Ovary (tissue), 10 donors: ENCODE measurements at places on chromosomes 16 and 17. TPM values are rescaled to one million over a fixed set of nuclear protein-coding genes. Genes with fewer than 3 reads are reported as not detected.

DNA sequence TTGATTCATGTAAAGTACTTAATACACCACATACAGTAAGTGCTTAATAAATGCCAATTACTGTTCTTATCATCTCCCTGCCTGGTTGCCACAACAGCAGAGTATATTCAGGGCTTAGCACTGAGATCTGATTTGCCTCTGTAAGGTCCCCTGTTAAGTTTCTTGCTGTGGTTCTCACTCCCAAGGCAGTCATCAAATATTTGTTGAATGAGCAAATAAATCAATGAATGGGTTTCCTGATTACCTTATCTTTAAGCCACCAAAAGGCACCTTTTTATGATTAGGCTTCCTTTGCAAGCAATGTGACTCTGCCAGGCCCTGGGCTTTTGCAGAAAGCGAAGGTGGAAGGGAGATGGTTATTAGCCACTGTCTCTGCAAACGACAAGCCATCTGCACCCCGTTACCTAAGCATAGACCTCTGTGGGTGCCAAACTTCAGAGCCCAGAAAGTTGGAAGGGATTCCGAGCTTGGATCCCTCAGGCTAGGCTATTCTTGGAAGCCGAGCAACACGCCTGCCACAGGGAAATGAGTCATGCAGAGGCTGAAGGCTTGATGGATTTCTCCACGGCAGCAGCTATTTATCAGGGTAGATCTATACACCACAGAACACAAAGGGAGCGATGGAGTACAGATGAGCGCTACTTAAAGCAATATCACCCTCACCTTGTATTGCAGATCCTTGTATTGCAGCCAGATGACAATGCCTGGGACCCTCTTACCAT, 102.0 kb downstream of the GRIN2A start:
- DNase-seq, result no peak

DNA sequence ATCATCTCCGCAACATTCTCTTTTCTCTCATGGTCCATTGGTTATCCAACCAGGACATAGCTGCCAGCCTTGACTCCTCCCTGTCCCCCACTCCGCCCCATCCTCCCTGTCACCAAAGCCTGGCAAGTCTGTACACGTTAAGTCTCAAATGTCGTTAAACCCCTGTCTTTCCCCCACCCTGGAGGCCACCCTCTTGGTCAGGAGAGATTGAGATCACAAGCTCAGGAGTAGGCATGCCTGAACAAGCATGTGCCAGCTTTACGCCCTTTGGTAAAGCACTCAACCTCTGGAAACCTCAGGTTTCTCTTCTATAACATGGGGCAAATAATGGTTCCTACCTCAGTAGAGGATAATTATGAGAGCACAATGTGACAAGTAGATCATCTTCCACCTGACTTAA, 38.1 kb upstream of the CCL1 start:
- no peak for DNase-seq

- no peak for DNase-seq
Measured at GRCh38 chr17:35539659-35540026, 2.2 kb upstream of the SLFN12L start.

DNA sequence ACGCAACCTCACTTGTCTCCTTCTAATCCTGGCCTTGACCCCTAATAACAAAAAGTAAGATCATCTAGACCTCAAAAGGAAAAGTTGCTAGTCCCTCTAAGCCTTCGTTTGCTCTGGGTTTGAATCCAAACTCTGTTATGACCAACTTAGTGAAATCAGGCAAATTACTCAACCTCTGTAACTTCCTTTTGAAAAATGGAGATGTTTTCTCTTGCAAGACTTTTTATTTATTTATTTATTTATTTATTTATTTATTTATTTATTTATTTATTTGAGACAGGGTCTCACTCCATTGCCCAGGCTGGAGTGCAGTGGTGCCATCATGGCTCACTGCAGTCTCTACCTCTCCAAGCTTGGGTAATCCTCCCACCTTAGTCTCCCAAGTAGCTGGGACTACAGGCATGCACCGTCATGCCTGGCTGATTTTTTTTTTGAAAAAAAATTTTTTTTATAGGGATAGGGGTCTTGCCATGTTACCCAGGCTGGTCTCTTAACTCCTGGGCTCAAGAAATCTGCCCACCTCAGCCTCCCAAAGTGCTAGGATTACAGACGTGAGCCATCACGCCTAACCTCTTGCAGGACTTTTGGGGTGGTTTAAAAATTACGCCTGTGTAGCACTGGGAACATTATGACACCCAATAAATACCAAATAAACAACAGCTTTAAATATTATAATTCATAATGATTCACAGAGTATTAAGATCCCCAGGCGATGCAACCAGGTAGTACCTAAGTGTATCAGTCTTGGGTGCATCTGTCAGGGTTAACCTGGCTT, 63.4 kb downstream of the PITPNC1 start:
- DNase-seq, result no peak

DNA sequence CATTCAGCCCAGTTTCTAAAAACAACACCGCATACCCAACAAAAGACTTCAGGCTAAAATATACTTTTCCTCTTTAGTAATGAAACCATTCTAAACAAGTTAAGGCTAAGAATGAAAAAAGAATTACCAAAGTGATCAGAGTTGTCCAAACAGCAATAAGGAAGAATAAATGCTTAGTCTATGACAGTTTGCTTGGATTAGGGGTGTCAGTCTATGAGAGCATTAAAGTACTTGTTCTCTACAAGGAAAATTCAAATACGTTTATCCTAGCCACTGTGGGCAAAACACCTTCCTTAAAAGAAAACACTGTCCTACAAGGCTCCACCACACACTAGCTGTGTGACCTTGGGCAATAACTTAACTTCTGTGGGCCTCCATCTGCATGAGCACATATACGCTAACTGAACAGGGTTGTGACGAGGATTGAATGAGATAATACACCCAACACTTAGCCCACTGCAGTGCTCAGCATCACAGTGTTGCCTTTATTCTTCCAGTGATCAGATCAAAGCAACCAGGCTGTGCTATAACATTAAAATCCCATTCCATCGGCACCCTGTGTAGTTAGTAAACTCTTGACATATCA, 53.6 kb downstream of the TEX2 start:
- DNase-seq, result no peak

DNA sequence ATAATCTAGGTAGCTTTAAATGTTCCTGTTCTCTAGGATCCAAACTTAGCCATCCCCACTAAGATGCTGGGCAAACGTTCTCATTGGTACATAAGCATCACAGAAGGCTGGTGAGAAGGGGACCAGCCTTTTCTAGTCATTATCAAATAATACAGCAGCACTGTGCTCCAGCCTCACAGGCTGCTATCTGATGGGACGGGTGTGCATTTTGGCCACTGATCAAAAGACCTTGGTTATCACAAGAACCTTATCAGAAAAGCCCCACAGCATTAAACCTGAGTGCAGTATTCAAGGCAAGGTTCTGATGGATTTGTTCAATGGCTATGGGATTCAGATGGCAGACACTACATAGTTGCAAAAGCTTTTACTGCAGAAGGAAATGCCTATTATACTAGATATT, 19.1 kb upstream of the KPNB1 start:
- no peak for DNase-seq

GRCh38 chr17:40886090-40886489, 1.0 kb upstream of the KRT20 start:
- DNase-seq, result no peak

- DNase-seq, result no peak
Measured at GRCh38 chr17:72053449-72053848, 67.4 kb upstream of the SOX9 start.

DNA sequence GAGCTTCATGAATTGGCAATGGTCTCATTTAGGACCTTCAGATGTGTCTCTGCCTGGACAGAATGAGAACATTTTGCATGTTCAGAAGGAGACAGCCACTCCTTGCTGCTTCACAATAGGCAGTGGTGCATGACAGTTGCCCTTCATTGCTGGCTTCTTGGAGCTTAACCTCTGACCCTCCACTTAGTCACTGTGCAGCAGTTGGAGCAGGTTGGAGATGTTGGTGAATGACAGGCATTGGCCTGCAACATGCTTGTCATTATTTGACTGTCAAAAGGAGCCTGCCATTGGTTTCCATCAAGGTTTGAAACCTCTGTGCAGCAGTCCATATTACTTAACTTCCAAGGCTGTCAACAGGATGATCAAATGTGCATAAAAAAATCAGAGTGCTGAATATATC, 22.7 kb downstream of the FTO start:
- no peak for DNase-seq

GRCh38 chr17:40461732-40462342, 18.6 kb downstream of the IGFBP4 start:
- DNase-seq, result peak; percentile 69

DNA sequence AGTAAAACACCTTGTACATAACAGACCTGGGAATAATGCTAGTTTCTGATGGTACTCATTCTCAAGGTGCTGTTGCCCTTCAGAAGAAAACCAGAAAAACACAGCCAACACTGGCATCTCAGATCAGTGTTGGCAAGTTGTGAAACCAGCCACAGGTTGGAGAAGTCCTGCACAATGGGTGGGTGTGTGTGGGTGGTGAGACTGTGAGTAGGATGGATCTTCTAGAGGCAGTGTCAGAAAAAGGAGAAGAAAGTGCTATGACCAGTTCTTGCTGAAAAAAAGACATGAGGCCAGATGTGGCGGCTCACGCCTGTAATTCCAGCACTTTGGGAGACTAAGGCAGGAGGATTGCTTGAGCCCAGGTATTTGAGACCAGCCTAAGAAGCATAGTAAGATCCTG, 35.2 kb upstream of the SMIM36 start:
- no peak for DNase-seq

GRCh38 chr17:57782062-57782490, 37.0 kb upstream of the CCDC182 start:
- no peak for DNase-seq

- DNase-seq, result no peak
Measured at GRCh38 chr17:54867634-54868033, 33.0 kb upstream of the TOM1L1 start.

- DNase-seq, result no peak
Measured at GRCh38 chr16:79997257-79997656, 396.7 kb upstream of the MAF start.

GRCh38 chr16:84585467-84585866, 32.4 kb downstream of the COTL1 start:
- DNase-seq, result no peak

- DNase-seq, result peak; percentile 90
Measured at GRCh38 chr17:18246880-18247612, 11.5 kb downstream of the FLII start.

- DNase-seq, result no peak
Measured at GRCh38 chr17:38600906-38601305, 4.8 kb downstream of the SRCIN1 start.

- DNase-seq, result no peak
Measured at GRCh38 chr17:66950886-66951604, 13.5 kb upstream of the CACNG4 start.

- peak; percentile 31 for DNase-seq
Measured at GRCh38 chr17:63531022-63531965, 8.1 kb downstream of the KCNH6 start.

DNA sequence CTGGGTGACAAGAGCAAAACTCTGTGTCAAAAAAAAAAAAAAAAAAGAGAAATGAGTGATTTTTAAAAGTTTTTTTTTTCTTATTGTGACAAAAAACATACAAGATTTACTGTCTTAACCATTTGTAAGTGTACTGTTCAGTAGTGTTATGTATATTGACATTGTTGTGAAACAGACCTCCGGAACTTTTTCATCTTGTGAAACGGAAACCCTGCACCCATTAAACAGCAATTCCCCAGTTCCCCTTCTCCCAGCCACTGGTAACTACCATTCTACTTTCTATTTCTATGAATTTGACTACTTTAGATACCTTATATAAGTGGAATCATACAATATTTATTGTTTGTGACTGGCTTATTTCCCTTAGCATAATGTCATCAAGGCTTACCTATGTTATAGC, 18.7 kb downstream of the DUS2 start:
- no peak for DNase-seq

- DNase-seq, result peak; percentile 58
Measured at GRCh38 chr16:69890114-69890891, 60.8 kb upstream of the CLEC18A start.

GRCh38 chr17:39738568-39738901, 797 bp downstream of the GRB7 start:
- DNase-seq, result no peak

Gene HOXB5
- total RNA-seq, result 0.87 TPM

Gene GNGT2
- total RNA-seq, result 1.3 TPM

Gene BRIP1
- 1.1 TPM for total RNA-seq

Gene CCL8
- total RNA-seq, result 0.48 TPM

Gene TK2
- 17.0 TPM for total RNA-seq

Gene FA2H
- not detected for total RNA-seq

Gene RRAD
- 17.0 TPM for total RNA-seq

Gene ITGB3
- 5.6 TPM for total RNA-seq

Gene KRTAP4-1
- total RNA-seq, result not detected

Gene TP53TG3F
- not detected for total RNA-seq

Gene CORO1A
- total RNA-seq, result 16.1 TPM

Gene VAT1L
- 0.33 TPM for total RNA-seq

Gene WNK4
- 1.7 TPM for total RNA-seq

Gene C17orf50
- not detected for total RNA-seq

Gene SYT17
- 1.5 TPM for total RNA-seq

Gene LPO
- 0.32 TPM for total RNA-seq
